ENCODE measurements at places on chromosomes 11 and 22. TPM values are rescaled to one million over a fixed set of nuclear protein-coding genes. Genes with fewer than 3 reads are reported as not detected.
A peak's percentile ranks its signal among the peaks of the same experiment; 100 is the strongest.

GRCh38 chr11:67266449-67267187, at the start of gene GRK2:
Gene GRK2, plus strand, starts transcription at chr11:67266473. Its CDS starts 227 bp downstream, at chr11:67266700.
- peak; percentile 70 for DNase-seq

Gene DDI1
- not detected for total RNA-seq

Gene GAB4
- not detected for total RNA-seq

GRCh38 chr22:40348025-40348658, 1.8 kb downstream of the ADSL start:
- DNase-seq = peak; percentile 48

DNA sequence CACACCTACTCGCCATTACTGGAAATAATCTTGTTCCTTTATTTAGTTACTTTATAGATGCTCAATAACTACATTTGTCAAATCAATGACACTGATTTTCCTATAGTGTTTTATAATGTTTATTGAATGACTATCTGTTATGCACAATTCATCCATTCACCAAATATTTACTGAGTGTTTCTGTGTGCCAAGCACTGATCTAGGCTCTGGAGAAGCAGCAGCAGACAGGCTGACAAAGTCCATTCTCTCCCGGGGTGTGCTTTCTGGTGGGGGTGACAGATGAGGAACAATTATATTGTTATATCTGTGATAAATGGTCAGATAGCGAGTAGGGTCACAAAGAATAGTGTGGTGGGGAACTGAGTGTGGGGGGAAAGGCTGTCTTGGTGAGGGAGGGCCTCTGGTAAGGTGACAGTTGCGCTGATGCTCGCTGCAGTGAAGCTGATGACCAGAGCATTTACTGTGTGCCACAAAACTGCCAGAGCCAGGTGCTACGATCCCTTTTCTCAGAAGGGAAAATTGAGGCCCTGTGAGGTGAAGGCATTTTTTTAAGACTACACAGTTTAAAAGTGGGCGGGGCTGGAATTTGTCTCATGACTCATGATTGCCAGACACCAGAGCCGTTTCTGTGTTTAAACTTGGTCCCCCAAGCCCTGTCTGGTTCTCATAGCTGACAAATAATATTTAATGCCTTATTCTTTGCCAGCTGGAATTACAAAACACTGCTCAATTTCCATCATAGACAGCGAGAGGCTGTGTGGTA, 10.2 kb downstream of the PACS1 start:
- DNase-seq = peak; percentile 73

DNA sequence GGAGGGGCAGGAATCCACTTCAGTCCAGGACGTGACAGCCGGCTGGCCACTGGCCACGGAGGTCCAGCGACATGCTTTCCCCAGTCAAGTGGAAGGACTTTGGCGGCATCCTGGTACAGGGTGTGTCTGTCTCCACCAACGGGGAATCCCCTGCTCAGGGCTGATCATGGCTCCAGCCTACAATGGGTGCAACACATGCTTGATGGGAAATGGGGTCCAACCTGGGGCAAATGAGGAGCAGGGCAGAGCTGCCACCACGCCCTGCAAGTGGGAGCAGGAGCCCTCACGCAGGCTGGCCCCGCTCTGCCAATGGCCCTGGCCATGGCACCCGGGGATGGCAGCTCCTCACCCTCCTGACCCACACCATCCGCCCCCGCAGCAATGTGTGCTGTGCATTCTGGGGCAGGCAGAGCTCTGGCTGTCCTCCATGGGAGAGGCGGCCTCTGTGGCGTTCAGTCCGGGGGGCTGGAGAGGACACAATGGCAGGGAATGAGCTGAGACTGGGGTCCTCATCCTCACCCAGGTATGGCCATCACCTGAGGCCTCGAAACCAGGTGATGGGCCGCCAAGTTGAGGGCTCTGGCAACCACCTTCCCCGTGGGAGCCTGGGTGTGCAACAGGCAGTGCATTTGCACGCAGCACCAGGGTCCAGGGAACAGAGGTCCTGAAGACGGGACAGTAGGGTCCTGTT, 5.8 kb upstream of the SEPTIN5 start:
- no peak for DNase-seq

GRCh38 chr11:65429724-65430405, 7.3 kb downstream of the NEAT1 start:
- peak; percentile 73 for DNase-seq

DNA sequence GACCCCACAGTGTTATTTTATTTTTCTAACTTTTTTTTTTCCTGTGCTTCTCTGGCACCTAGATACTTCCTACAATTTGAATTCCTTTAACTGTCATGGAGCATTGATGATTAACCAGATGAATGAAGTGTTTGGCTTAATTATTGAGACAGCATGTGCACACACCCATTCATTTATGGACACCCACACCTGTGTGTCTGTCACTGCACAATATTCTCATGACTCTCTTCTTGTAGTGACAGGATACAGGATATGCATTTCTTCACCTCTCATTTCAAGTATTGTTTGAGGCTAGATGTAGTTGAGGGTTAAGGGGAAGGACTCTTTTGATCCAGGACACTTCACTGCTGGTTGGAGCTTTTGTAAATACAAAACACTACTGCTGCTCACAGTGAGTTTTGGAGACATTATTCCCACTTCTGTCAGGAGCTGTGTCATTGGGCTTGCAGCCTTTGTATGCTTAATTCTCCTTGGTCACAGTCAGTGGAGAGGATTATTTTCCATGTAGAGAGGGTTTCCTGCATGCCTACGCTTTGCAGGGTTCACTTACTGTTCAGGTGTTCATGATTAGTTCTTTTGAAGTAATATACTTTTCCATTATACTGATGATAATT, 33.5 kb downstream of the SPECC1L start:
- DNase-seq = no peak

DNA sequence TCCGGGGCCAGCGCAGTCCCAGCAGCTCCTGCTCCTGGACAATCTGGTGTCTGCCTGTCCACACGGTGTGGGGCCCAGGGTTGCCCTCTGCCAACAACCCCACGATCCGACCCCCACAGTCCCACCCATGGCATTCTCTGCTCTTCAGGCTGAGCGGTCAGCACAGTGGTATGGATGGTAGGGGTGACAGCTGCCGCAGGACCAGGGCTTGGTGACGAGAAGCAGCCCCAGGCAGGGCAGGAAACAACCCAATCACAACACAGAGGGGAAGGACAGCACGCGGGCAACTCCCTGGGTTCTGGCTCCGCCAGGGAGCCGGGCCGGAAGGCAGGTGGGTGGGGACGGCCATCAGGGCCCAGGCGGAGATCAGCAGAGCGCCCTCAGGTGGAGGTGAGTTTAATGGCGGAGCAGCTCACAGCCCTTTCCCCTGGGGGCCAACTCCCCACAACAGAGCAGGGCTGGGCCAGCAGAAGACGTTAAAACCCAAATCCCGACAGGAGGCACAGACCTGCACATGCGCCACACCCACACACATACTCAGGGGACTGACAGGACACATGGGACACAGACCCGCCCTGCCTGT, 5.3 kb upstream of the CHADL start:
- DNase-seq = no peak

DNA sequence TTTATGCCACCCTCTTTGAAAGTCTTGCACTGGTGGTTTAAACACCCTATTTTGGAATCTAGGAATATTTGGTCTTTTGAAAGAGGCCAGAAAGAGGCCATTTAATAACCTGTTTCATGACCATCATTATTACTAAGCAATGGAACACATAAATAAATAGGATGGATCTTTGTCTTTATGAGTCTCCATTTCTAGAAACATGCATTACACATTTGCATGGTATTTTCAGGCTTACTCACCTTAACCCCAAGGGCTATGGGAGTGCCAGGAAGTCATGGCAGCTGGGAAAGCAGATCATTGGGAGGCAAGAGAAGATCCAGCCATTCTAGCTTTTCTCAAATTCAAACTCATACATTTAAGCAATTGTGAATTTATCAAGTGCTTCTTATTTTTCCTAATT, 185.8 kb upstream of the POU2AF2 start:
- DNase-seq = no peak

GRCh38 chr11:76918941-76919386, 58.2 kb downstream of the ACER3 start:
- DNase-seq = peak; percentile 52

DNA sequence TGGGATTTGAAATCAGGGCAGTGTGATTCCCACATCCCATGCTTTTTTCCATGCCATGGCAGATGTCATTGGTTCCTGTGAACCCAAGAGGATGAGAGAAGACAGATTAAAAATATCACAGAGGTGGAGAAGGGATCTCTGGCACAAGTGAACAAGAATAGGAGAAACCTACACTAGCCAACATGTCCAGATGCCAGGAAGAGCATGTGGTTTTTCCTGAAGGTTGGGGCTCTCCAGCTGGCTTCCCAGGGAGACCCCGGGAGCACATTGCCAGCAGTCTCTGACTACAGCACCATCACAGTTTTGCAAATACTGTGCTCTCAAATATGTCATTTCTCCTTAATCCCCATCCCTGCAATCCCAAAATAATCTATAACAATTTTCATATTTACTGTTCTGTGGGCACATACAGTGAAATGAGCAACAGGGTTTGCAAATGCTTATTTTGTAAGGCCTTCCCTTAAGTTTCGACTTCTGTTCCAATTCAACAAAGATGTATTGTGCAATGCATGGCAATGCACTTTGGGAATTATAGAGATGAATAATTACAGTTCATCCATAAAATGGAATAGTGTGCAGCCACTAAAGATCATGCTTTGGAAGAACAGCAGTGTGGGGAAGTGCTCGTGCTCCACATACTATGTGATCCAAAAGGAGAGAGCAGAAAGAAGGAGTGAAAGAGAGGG, 4.8 kb downstream of the ANKK1 start:
- no peak for DNase-seq

DNA sequence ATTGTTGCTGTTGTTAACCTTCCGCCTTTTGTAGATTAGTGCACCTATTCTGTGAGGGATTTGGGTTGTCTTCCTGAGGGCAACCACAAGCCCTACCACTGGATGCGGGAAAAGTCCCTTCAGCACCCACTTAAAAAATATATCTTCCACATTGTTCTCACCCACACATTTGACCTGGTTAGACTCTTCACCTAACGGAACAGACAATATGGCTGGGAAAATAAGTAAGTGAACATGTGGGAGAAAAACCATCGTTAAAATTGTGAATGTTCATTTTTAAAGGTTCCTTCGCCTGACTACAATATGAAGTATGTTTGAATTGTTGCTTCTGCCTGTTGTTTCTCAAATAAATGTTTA, 72.0 kb upstream of the MPEG1 start:
- no peak for DNase-seq

Gene RIC3
- total RNA-seq = 2.4 TPM

GRCh38 chr11:7196396-7197146, 55.1 kb upstream of the SYT9 start:
- DNase-seq = no peak

- DNase-seq = peak; percentile 66
Observed at GRCh38 chr22:46110215-46110614, 40.1 kb upstream of the PPARA start.

Gene HEPHL1
- total RNA-seq = not detected

GRCh38 chr11:25890626-25891260, 441.2 kb upstream of the ANO3 start:
- DNase-seq = no peak

GRCh38 chr11:6584528-6584927, 18.9 kb downstream of the RRP8 start:
- DNase-seq = no peak

GRCh38 chr11:32939046-32939445, 46.4 kb downstream of the QSER1 start:
- DNase-seq = no peak

Gene ARFIP2
- 58.7 TPM for total RNA-seq

DNA sequence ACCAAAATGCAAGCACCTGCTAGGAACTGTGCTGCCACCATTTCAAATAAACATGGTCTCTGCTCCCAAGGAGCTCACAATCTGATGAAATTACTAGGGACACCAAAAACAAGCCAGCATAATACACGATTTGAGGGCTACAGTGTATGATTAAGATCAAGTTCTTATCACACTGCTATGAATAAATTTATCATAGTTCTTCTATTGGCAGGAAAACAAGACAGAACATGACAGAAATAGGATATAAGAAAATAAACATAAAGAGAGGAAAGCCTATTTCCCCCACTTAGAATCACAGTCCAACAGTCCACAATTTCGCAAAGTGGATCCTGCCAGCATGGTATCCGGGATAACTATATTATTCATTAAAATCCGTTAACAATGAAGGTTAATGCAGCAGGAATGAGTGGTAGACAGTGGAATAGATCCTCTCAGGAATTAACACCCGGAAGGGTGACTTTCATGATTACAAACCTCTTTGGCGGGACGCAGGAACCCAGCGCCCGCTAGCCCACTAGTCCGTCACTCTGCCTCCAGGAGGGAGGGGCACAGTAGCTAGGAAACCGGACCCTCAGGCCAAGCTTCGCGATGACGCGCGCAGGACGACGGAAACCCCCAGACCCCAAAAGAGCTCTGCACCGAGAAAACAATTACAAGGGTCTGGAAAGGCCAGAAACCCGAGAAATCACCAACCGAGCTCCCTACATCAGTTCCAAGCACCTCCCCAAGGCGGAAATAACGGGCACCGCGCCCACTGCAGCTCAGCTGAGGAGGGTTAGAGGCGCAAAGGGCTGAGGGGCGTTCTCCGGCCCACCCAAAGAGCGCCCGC, 607 bp downstream of the CCDC82 start:
- no peak for DNase-seq

Gene MS4A3
- total RNA-seq = not detected

- DNase-seq = no peak
Observed at GRCh38 chr11:65870307-65870658, 2.3 kb downstream of the EFEMP2 start.

DNA sequence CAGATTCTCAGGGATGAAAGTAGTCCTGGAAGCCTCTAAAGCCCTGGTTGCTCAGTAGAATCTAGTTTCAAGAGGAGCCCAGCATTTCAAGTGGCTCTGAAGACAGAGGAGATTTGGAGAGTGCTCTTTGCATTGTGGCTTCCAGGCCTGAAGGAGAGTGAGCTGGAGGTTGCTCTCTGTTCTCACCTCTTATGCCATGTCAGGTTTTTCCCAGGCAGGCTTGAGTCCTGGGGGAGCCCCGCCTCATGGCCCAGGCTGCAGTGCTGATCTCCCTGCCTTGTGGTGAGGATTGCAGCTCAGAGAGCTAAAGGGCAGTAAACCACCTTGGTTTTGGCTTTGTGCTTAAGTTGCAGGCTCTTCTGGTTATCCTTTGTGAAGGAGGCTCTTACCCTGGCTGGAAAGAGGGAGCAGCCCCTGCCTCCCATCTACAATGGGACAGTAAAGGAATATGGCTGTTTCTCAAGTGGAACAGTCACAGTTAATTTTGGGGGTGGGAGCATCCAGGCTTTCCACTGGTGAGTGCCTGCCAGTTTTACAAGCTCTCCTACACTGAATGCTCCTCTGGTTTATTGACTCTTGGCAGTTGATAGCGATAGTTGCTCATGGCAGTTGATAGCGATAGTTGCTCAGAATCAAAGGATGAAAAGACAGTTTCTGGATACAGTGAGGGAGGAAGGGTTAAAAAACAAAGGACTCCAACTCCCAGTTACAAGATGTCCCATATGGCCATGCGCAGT, 32.6 kb downstream of the RCOR2 start:
- DNase-seq = no peak

GRCh38 chr22:46693634-46694415, 44.2 kb downstream of the CERK start:
- no peak for DNase-seq

Gene SPON1
- total RNA-seq = 0.09 TPM

Measured in Daoy (cell line).